Activated CD4-positive, alpha-beta T cell treated with anti-CD3 and anti-CD28 coated beads, Interleukin-2, amount 50 U/mL, for 4 hours (primary cell): ENCODE measurements at places on chromosomes 2 and 18.

GRCh38 chr2:238873381-238873801 is 25.5 kb downstream of the TWIST2 start:
- no peak for DNase-seq

DNA sequence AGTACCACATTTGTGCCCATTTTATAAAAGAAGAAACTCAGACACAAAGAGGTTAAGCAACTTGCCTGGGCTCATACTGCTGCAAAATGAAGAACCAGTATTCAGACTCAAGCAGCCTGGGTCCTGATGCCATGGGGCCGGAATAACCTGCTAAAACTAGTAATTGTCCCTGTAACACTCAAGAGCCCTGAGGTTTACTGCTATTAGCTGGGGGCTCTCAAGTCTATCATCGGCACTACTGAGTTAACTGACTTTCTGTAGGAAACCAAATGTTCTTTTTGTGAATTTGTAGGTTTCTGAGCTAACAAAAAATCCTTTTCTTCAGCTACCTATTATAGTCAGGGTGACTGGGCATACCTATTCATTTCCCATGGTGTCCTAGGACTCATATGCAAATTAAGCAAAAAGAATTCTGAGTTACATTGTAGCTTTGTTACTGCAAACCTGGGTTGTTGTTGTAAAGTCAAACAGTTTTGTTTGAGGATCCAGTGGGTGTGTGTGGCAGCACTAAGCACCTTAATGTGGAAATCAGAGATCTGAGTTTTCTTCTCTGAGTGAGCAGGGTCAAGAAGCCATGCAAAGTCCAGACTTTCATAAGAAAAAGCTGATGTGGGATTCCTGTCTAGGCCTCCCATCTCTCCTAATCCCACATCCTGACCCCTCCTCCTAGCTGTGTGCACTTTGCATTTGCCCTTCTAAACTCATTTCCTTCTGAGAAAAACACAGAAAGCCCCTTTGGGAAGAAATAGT is 72.4 kb upstream of the TNP1 start:
- no peak for DNase-seq

- DNase-seq, result no peak
These were observed 92.6 kb downstream of the VAPA start for GRCh38 chr18:10006311-10006893.

DNA sequence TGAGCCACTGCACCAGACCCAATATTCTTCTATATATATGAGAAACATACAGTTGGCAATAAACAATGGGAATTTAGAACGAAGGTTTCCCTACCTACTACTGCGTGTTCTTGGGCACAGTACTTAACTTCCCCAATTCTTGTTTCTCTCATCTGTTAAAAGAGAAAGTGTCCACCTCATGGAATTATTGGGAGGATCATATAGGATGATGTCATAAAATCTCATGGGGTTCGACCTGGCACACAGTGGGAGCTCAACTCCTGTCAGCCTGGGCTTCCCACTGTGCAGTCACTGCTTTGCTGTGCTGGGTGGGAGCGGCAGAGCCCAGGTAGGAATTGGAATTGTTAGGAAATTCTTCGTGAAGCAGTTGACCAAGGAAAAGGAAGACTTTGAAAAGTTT is 203.3 kb downstream of the SH3BP4 start:
- no peak for DNase-seq

DNA sequence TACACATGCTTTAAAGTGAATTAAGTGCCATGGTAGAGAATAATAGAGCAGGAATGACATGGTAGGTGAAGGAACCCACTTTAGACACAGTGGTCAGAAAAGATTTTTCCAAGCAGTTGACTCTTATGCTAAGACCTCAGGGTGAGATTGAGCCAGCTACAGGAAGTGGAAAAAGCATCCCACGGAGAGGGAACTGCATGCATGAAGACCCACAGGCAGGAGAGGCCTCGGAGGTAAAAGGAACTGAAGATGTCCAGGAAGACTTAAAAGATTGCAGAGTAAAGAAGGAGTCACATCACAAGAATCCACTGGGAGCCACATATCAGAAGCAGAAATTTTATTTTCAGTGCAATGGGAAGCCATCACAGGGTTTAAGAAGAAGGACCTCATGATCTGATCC is 499.2 kb upstream of the FAM98A start:
- DNase-seq, result no peak

DNA sequence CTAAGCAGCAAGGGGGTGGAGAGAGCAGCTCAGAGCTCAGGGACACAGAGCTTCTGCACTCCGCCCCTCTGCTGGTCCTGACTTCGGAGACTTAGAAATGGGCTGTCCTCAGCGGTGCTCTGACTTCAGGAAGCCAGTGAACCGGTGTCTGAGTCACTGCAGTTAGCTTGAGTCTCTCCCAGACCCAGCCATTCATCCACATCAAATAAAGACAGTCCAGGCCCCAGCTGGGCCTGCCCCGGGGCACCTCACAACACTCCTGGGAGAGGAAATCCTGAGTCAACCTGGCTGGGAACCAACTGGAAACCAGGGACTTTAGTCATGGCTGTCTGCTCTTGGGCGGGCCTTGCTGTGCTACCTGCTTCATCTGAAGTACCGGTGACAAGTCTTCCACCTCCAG is 5.4 kb upstream of the ITGB6 start:
- no peak for DNase-seq

DNA sequence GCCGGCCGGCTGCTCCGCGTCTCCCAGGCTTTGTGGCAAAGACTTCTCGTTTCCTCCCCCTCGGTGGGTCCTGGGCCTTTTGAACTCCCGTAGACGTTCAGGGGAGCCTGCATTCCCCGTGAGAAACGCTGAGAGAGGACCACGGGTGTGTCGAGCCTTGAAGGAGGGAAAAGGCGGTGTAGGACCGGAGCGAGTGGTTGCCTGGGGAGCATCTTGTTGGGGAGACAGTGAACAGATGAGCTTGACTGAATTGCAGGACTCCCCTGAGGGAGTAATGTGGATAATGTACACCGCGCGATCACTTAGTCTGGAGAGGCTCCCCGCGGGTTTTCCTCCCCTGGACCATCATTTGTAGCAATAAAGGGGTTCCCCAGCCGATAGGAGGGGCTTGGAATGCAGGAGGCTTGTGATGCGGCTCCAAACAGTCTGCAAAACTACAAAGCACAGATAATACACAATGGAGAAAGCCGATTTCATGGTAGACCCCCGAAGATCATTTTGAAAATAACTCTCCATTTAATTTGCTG is 769 bp downstream of the ALMS1 start:
- no peak for DNase-seq

- DNase-seq, result no peak
These were observed 10.7 kb upstream of the CWC22 start for GRCh38 chr2:180017784-180018183.

GRCh38 chr18:54856105-54856646 is 27.9 kb downstream of the RAB27B start:
- no peak for DNase-seq

- DNase-seq, result no peak
These were observed 9.2 kb downstream of the ALLC start for GRCh38 chr2:3667151-3667631.

DNA sequence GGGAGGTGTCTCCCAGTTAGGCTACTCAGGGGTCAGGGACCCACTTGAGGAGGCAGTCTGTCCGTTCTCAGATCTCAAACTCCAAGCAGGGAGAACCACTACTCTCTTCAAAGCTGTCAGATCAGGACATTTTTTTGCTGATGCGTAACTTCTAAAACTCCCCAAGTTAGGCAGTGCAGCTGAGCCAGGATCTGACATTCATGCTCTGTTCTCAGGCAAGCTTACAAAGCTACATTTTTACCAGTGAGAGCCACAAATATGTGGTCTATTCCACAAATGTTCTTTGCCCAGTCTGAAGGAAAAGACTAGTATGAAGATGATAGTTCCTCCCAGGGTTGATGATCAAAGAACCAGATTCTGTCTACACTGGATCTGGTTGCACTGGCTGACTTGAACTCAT is 184.1 kb downstream of the MTCL1 start:
- no peak for DNase-seq

DNA sequence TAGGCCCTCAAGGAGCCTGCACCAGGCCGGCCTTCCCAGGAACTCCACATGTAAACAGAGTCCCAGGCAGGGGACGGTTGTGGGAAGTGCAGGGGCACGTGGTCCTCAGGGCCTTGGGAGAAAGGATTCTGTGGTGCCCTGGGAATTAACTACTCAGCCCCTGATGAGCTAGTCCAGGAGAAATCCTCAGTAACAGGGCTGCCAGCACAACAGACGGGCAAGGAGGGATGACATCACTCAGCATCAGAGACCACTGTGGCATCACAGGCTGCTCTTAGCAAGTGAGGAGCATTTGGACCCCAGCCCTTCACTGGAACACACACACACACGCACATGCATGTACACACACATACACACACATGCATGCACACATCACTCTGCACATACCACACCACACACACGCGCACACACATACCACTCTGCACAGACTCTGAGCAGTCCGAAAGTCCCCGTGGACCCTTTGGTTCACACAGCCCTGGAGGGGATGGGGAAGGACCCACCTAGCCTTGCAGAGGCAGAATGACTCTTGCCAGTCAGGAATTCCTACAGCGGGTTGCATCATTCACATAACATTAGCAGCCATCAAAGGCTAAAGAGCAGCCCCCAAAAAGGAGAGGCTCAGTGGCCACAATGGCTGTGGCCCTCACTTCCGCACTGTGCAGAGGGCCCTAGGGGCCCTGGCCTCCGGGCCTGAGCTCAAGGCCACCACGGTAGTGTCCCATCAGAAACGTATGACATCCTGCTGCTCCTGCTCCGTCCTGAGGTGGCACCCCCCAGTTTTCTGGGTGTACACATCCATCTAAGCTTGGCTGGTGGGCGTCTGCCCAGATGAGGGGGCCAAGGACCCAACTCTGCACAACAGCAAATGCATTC is 1.9 kb upstream of the NMUR1 start:
- DNase-seq, result no peak

DNA sequence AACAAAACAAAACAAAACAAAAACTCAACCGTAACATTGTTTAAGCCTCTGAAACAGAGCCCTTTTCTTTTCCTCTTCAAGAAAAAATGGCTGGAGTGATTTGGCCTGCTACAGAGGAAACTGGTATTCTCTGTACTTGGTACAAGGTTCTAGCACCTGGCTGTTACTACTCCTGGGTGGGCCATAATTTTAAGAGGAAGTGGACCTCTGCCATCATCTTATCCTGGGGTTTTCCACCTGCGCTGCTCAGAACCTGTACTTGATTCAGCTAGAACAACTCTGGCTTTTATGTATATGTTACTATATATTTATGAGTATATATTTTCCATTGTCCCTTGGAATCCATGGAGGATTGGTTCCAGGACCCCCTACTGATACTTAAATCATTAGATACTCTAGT is 22.5 kb downstream of the SRSF7 start:
- no peak for DNase-seq
